ACHN (cell line): ENCODE measurements at places on chromosomes 6 and 20.

DNA sequence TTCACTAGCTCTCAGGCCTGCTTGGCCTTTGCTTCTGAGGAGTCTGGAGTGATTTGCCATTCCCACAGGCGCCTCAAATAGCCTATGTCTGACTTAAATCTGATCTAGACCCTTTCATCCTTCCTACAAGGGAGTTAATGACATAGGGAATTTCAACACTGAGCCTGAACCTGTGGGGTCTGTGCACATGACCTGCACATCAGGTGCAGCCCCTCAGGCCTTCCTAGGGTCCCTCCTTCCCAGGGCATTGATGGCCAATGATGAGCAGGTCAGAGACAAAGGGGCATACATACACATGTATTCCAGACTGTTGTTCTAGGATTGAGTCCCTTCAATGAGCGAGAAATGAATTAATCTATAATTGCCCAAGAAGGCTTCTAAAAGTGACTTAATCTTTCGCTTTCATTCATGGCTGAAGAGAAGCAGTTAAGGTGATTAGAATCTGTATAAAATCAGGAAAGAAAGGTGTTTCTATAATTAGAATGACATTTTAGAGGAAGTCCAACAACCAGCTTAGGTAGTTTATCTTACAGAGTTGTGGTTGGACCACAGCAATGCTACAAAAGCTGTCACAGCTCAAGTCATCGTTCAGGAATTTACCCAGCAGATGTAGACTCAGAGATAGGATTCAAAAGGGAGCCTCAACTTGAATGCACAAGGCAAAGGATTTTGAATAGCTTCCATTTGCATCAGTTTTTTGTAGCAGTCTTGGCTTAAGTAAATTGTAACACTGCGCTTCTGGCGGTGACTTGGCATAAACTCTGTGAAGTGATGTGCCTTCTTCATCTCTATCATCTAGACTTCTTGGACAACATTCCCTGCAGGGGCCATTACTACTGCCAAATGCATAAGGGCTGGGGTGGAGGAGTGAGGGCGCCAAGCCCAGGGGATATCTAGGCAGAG, 27.0 kb upstream of the TBC1D7 start:
- peak; percentile 90 for DNase-seq

DNA sequence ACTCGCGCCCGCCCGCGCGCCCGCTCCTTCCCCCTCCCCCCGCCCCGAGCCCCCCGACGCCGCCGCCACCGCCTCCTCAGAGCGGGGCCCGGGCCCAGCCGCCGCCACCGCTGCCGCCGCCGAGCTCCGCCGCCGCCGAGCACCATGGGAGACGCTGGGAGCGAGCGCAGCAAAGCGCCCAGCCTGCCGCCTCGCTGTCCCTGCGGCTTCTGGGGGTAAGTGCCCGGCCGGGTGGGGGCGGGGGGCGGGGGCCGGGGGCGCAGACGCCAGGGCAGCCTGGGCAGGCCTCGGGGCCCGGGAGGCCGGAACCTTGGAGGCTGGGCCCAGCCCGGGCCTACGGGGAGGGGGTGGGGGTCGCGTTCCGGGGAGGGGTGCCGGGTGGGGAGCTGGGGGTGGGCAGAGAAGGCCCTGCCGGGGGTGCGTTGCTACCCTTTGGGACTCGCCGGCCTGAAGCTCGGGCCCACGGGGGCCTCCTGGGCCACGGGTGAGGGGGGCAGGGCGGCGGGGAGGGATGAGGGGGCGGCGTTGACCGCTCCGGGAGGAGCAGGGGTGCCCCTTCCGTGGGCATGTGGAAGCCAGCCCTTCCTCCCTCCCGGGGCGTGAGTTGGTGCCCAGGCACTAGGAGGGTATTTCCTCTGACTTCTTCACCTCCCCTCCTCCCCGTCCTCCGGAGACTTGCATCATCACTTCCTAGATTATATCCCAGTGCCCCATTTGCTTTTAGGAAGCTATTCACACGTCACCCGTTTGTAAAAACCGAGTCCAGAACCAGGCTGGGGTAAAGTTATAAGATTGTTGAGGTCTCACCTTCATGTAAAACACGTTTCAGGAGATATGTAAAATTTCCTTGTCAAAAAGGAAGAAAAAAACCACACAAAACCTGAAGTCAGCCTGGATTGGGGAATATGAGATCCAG, 533 bp downstream of the ZFAND3 start:
- DNase-seq, result peak; percentile 83

GRCh38 chr6:78916411-78916810, 49.1 kb downstream of the IRAK1BP1 start:
- no peak for DNase-seq

GRCh38 chr20:31675828-31676608, 38.3 kb downstream of the COX4I2 start:
- no peak for DNase-seq

- DNase-seq, result peak; percentile 98
These were observed at the start of gene SPAG4 for GRCh38 chr20:35615667-35616464. Gene SPAG4, plus strand, starts transcription at chr20:35615829. Its CDS starts 175 bp downstream, at chr20:35616004.

DNA sequence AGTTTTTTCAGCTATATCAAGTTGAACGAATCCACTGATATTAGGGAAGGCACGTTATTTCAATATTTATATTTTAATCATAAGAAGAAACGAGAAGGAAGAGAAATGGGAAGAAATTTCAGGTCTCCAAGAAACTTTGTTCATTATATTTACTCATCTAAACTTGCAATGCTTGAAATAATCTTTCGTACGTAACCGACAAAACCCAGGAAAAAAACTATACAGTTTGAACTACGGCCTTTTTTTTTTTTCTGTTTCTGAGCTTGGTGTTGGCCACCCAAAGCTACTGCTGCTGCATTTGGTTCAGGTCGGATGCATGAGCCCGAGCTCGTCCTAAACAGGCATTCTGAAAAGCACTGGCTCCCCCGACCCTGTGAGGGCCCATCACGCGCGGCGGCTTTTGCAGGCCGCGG, 548 bp downstream of the PERP start:
- DNase-seq, result no peak
